ENCODE measurements at places on chromosomes 1 and 21. TPM values are rescaled to one million over a fixed set of nuclear protein-coding genes. Genes with fewer than 3 reads are reported as not detected.

The MYOC gene
- total RNA-seq: not detected

The PTGS2 gene
- not detected for total RNA-seq

The C2CD4D gene
- 1.2 TPM for total RNA-seq

The SYT11 gene
- 4.0 TPM for total RNA-seq

The PCP4L1 gene
- total RNA-seq: not detected

The CYP2J2 gene
- total RNA-seq: not detected

The IKBKE gene
- total RNA-seq: 6.4 TPM

The RIMKLA gene
- total RNA-seq: 13.6 TPM

The NUAK2 gene
- 17.4 TPM for total RNA-seq

The CASQ2 gene
- not detected for total RNA-seq

The SGIP1 gene
- 1.6 TPM for total RNA-seq

The HORMAD1 gene
- not detected for total RNA-seq

The ADGRB2 gene
- total RNA-seq: 34.8 TPM

The GON4L gene
- total RNA-seq: 47.6 TPM

The VAV3 gene
- total RNA-seq: 0.23 TPM

The NCF2 gene
- 0.10 TPM for total RNA-seq

The ZNF326 gene
- 19.7 TPM for total RNA-seq

The TMEM79 gene
- total RNA-seq: 5.5 TPM

The HHAT gene
- total RNA-seq: 2.3 TPM

The TMEM269 gene
- total RNA-seq: 0.13 TPM

The E2F2 gene
- total RNA-seq: 9.5 TPM

The USH2A gene
- not detected for total RNA-seq

The OR2L2 gene
- total RNA-seq: not detected

The APOBEC4 gene
- total RNA-seq: not detected

The CTH gene
- 4.7 TPM for total RNA-seq

The ACTN2 gene
- total RNA-seq: 0.49 TPM

The PTPRF gene
- 77.5 TPM for total RNA-seq

The TRPM2 gene
- total RNA-seq: 0.26 TPM

The IRF6 gene
- 0.64 TPM for total RNA-seq

The PLEKHA6 gene
- 5.5 TPM for total RNA-seq

The MYBPH gene
- total RNA-seq: not detected

The NEGR1 gene
- 2.7 TPM for total RNA-seq

The SLAMF9 gene
- total RNA-seq: not detected

The S100A8 gene
- not detected for total RNA-seq

The LRRC71 gene
- total RNA-seq: 0.77 TPM

The RPL22 gene
- 309 TPM for total RNA-seq

The HUNK gene
- total RNA-seq: 0.05 TPM

The TBX15 gene
- 1.9 TPM for total RNA-seq

The GREM2 gene
- total RNA-seq: not detected

The TIAM1 gene
- total RNA-seq: 3.7 TPM

The FCGR3A gene
- total RNA-seq: 0.13 TPM

The DIO1 gene
- total RNA-seq: 0.28 TPM

The HCN3 gene
- total RNA-seq: 7.8 TPM

The ALPL gene
- total RNA-seq: 0.82 TPM

The PPIH gene
- 78.5 TPM for total RNA-seq

The C4BPA gene
- total RNA-seq: 0.26 TPM

The RCSD1 gene
- 1.4 TPM for total RNA-seq

The CD2 gene
- 0.10 TPM for total RNA-seq

The CHRM3 gene
- 0.13 TPM for total RNA-seq

The GLIS1 gene
- 0.28 TPM for total RNA-seq

The TFAP2E gene
- total RNA-seq: 3.2 TPM

The C1orf141 gene
- total RNA-seq: not detected

The CLCC1 gene
- total RNA-seq: 28.4 TPM

Measured in Panc1 (cell line).